ENCODE measurements at places on chromosomes 3 and 15.

GRCh38 chr3:195796795-195797194 lies 14.9 kb downstream of the MUC4 start:
- DNase-seq, result no peak

GRCh38 chr3:129312671-129313414 lies 34.2 kb downstream of the HMCES start:
- DNase-seq, result no peak

DNA sequence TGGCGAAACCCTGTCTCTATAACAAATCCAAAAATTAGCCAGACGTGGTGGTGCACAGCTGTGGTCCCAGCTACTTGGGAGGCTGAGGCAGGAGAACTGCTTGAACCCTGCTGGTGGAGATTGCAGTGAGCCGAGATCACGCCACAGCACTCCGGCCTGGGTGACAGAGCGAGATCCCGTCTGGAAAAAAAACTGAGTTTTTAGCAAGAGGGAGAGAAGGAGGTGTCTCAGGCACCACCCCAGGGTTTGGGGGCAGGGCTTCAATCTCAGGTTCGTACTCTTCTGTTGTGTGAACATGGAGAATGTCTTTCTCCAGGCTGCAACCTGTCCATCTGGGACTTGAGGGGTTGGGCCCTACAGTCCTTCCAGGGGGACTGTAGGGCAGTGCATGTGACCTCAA lies 2.7 kb downstream of the CHRNA3 start:
- DNase-seq, result no peak

DNA sequence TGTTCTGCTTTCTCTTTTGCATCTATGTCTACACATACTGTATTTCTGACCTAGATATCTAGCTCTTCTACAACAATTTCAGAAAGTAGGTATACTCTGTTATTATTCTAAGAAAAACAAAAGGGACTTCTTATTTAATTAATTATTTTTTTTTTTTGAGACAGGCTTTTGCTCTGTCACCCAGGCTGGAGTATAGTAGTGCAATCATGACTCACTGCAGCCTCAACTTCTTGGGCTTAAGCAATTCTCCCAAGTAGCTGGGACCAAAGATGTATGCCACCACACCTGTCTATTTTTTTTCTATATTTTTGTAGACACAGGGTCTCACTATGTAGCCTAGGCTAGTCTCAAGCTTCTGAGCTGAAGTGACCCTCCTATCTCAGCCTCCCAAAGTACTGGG lies 130.6 kb downstream of the MBNL1 start:
- DNase-seq, result no peak

- no peak for DNase-seq
Measured at GRCh38 chr15:57458356-57458781, 82.1 kb downstream of the CGNL1 start.

GRCh38 chr3:88816445-88816844 lies 291.0 kb upstream of the EPHA3 start:
- no peak for DNase-seq

DNA sequence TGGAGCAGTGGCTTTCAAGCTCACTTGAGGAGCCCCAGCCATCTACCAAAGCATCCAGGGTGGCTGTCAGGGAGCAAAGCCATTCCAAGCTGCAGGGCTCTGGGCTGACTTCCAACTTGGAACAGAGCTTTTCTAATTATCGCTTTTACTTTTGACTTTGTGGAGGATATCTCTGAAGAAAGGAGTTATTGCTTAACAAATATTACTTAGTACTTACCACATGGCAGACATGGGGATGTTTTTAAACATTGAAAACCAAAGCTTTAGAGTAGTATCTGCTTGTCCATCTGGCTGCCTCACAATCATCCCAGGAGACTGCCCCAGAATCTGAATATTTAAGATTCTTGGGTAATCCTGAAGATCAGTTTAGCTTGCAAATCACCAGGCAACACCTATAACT lies 8.9 kb downstream of the TAGLN3 start:
- no peak for DNase-seq

GRCh38 chr3:50123394-50124051 lies 31.6 kb upstream of the SEMA3F start:
- DNase-seq, result no peak

DNA sequence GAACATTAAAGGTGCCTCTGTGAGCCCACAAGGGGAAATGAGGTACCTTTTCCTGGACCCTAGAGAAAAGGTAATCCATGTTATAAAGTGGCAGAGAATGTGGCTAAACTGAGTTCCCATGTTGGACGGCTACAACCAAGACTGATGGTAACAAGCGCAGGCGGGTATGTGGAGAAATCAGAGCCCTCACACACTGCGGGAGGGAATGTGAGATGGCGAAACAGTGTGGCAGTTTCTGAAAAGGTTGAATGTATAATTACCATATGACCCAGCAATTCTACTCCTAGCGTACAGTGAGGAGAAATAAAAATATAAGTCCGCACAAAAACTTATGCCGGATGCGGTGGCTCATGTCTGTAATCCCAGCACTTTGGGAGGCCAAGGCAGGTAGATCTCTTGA lies 24.1 kb upstream of the SHISA5 start:
- DNase-seq, result no peak

DNA sequence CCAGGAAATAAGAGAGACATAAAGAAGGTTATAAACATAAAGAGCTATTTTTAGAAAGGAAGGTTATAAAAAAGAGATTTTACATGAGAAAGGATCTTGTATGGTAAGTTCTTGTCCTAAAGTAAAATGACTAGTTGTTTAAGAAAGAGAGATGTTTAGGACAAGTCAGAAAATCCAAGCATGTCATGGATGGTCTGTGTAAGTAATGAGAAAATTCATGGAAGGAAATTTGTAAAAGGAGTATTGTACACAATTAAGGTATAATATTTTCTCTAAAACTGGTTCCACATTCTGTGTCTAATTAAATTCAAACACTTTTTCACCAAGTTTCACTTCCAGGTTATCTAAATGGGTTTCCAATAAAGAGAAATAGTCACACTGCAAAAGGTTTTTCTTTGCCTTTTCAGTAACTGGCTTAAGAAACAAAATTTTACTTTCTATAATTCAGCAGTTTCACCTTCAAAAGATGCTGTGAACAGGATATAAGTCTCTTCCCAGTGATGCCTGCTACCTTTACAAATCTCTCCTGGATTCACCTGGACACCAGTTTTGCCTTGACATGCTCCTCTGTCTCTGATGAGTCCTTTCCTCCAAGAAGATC lies 455.7 kb downstream of the ZIC1 start:
- DNase-seq, result no peak

DNA sequence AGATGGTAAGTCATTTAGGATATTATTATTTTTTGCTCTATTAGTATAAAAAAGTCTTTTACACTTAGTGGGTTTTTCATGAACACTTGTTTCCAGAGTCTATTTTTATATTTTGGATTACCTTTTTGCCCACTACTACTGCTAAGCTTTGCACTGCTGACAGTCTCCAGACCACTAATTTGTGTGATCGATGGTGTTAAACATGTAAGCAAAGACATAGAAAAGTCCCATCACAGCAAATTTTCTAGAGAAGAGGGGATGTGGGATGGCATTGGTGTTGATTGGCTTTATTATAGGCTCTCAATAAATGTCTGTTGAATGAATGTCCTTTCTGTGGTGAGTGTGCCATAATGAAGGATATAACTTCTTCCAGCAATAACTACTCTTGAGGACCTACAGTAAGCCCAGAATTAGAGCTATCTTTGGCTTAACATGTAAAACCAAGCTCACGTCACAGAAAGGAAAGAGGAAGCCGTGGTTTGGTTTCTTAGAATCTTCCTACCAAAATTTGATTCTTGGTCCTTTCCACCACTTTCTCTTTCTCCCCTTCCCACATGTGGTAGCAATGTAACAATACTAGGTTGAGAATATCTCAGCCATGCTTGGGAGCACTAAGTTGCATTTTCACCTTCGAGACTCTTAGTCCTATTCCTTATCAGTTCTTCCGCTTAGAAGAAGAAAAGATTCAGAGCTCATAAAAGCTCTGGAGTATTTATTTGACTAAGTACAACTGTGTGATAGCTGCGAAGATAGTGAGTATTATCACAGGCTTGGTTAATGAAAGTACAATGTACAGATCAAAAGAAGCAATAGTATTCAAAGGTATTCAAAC lies 90.6 kb upstream of the UMPS start:
- no peak for DNase-seq

DNA sequence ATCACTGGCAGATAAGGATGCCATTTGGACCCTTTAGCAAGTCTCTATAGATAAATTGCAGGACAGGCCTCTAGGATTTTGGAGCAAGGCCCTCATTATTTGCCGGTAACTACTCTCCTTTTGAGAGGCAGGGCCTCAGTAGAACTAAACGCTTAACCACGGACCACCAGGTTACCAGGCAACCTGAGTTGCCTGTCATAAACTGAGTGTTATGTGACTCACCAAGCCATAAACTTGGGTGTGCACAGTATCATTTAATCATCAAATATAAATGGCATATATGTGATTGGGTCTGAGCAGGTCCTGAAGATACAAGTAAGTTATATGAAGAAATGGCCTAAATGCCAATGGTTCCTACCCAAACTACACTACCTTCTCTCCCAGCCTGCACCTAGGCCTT lies 93.2 kb downstream of the BCHE start:
- no peak for DNase-seq

DNA sequence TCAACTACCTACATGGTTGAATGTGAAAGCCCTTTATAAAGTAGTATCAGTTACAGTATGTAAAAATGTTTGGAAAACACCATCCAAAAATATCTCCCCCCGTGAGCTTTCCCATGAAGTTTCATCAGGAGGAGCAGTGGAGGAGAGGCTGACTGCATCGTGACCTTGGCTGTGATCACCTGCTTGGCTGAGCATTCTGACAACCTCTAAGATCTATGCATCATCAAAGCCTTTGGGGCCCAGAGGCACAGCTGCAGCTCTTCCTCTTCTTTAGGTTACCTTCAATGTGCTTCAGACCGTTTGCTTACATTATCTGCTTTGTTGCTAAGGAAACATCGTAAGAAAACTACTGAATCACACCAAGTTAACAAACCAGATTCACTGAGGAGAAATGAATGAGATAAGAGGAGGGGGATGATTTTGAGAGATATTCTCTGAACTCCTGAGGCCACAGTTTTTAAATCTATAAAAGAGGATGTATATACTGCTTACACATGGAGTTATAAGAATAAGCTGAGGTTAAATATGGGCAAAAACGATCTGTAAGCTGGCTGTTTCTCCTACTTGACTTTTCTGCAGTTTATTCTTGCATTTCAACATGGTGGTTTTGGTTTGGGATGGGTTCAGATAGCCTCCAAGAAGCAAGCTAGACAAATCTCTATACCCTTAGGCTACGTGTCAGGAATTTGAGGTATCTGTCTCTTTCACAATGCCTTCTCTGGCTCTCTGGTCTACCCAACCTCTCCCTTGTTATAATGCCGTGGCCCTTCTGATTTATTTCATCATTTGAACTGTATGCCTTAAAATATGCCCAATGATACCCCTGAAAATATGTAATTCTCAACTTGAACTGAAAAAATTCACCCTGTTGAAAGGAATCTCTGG lies 4.0 kb downstream of the GCSAM start:
- no peak for DNase-seq

- no peak for DNase-seq
Measured at GRCh38 chr3:89808680-89809197, 701.3 kb downstream of the EPHA3 start.

DNA sequence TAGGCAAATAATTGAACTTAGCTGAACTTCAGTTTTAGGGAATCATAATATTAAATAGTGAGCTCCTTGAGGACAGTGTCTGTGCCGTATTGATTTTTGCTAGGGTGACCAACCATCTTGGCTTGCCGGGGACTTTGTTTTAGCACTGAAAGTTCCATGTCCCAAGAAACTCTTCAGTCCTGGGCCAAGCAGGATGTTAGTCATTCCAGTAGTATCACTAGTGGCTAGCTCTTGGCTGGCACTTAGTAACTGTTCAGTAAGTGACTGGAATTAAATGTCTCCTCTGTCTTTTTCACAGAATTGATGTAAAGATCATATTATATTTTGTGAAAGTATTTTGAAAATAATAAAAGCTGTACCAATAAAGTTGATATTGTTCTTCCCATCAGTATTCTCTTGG lies 42.3 kb downstream of the RSRC1 start:
- no peak for DNase-seq

DNA sequence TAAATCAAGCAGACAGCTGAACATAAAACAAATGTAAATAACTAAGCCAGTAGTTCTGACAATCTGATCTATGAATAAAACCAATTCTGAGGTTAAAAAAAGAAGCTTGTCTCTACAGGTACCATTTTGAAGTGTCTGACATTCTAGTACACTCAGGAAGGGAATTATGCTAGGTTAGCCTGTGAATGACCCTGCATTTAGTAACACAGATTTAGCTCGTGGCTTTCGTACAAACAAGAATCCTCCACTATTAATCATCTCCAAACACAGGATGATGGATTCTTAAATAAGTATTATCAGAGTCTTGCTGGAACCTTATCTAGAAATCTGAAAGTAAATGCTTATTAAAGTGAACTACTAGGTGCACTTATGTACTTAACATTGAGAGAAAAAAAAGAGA lies 1120.1 kb downstream of the ROBO1 start:
- DNase-seq, result no peak

DNA sequence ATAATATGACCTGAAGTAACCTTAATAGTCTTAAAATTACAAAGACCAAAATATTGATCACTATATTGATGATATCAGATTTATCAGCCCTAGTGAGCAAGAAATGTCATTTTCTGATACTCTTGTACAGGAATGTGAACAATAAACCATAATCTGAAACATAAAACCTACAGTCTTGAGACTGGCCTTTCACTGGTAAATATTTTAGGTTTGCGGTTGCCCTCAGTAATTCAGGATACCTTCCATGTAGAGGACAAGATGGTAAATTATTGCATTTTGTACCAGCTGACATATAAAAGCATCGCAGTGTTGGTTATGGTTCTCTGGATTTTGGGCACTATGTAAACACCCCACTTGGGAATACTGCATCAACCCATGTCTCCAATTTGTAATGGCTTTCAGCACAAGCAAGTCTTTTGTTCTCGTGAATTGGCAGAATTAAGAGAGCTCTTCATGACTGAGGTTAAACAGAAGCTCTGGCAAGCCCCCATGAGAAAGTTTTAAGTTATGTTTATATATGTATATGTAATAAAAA lies 128.5 kb downstream of the LMLN start:
- DNase-seq, result no peak

DNA sequence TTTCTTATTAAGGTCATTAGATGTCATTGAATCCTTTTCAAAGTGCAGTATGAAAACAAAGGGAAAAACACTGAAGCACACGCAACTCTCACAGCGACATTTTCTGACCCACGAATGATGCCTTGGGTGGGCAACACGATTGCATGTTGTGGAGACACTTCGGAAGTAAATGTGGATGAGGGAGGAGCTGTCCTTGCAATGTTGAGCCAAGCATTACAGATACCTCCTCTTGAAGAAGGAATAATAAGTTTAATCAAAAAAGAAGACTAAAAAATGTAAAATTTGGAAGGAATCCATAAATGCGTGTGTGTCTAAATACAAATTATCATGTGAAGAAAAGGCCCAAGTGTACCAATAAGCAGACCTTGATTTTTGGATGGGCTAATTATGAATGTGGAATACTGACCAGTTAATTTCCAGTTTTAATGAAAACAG lies 16.9 kb downstream of the THBS1 start:
- DNase-seq, result no peak

All from substantia nigra (tissue), 51 donors.